A549 (cell line): ENCODE measurements at places on chromosomes 11 and 22.
A peak's percentile ranks its signal among the peaks of the same experiment; 100 is the strongest.

DNA sequence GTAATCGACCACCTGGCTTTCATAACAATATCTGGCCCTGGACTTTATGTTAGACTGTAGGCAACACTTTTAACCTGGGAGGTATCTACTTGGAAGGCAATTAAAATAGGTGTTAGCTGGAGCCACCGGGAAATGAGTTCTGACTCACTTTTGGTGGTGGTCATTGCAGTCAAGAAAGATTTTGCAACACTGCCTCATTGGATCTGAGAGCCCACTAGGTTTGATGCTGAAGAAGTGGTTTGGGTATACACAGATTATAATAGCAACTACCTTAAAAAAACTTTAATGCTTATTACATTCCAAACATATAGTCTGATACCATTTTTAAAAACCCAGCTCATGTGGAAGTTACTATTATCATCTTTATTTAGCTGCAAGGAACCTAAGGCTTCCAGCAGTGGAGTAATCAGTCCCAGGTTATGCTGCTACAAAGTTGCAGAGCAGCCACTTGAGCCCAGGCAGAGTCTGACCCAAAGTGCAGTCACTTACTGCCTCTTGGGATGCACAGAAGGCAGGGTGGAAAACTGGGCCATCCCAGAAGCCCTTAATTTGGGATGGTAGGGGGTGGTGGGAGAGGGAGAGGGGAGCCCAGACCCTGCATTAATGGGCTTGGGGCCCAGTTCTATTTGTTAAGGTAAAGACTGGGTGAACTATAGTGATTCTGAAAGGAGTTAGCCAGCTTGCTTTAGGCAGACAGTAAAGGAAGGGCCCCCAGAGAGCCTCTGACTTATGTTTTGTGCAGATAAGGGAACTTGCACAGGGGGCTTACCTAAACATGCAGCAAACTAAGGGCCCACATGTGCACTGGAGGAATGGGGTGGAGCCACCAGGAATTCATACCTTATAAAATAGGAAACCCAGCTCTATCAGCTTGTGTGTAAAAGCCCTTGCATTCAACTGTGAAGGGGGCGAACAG, 149.4 kb downstream of the SNX19 start:
- DNase-seq, result no peak

GRCh38 chr11:76796511-76797198, 13.5 kb downstream of the TSKU start:
- DNase-seq, result no peak

- no peak for DNase-seq
These were observed 6.6 kb downstream of the KLHL22 start for GRCh38 chr22:20488946-20489345.

DNA sequence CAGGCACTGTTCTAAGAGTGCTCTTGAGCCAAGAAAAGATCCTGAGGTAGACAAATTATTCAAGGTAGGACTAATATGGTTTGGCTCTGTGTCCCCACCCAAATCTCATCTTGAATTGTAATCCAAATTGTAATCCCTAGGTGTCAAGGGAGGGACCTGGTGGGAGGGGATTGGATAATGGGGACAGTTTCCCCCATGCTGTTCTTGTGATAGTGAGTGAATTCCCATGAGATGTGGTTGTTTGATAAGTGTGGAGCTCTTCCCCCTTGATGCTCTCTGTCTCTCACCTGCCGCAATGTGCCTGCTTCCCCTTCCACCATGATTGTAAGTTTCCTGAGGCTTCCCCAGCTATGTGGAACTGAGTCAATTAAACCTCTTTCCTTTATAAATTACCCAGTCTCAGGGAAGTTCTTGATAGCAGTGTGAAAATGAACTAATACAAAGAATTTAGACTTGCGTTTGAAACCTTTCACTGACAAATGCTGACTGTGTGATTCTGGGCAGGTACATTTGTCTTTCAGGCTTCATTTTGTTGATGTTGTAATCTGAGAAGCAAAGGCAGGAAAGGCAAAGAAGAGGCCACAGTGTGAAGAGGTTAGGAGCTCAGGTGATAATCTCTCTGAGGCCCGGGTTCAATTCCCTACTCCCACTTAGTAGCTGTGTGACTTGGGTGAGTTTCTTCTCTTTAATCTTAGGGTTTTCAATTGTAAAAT, 115.8 kb upstream of the PAX6 start:
- DNase-seq, result no peak

DNA sequence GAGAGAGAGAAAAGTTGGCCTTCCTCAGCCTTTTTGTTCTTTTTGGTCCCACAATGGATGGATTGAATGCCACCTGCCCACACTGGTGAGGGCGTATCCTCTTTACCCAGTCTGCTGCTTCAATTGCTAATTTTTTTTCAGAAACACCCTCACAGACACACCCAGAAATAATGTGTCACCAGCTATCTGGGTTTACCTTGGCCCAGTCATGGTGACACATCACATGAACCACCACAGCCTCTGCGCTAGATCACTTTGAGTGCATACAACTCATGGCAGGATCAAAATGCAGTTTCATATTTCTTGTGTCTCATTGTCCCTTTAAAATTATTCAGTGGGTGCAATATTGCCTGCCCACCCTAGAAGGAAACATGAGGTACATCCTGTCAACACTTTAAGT, 63.3 kb downstream of the ADAMTS15 start:
- DNase-seq, result no peak

DNA sequence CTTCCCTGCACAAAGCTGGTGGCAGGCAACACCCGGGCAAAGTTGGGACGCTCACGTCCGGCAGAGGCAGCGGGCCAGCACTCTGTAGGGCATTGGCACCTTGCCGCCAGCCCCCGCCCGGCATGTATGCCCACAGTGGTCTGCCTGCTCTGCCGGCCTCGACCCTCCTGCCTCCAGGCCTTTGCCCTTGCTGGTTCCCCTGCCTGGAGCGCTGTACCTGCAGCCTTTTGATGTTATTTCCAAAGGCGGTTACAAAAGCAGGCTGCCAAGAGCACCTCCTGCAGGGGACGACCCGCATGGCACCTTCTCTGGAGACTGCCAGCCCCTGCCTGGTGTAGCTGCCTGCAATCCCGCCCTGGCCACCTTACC, 56.5 kb upstream of the SHISAL1 start:
- no peak for DNase-seq

- peak; percentile 63 for DNase-seq
These were observed 430 bp downstream of the DDX6 start for GRCh38 chr11:118790357-118791110.

- DNase-seq, result no peak
These were observed 55.0 kb upstream of the CNTN5 start for GRCh38 chr11:98965775-98966174.

DNA sequence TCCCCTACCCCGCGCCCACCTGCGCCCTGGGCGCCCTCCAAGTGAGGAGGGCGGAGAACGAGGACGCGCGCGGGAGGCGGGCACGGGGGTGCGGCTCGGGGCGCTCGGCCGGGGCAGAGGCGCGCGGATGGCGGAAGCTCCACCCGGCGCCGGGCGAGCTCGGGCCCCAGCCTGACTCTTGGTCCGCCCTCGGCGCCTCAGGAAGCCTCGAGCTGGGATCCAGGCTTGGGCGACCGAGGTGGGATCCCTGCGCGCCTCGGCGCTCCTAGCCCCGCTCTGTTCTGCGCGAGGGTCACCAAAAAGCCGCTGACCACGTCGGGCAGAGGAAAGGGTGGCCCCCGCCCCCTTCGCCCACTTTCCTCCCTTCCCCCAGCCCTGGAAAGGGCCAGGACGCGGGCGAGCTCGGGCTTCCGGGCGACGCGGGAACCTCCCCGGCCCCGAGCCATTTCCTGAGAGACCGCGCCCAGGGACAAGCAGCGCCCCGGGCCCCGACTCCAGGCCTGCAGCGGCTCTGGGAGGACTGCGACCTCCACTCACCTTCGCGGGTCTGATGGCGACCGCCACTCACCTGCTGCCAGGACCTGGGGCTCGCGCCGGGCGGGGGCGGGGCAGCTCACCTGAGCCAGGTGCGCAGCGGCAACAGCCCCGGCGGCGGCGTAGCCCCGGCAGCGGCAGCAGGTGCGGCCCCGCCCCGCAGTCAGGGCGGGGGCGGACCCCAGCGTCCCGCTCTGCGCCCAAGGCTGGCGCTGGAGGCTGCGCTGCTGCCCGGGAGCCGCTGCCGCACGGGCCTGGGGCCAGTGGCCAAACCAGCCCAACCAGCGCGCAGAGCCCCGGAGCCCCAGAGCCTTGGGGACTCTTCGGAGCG, 2.2 kb upstream of the SIGIRR start:
- DNase-seq, result no peak

- DNase-seq, result peak; percentile 0
These were observed 1059.6 kb upstream of the RAG2 start for GRCh38 chr11:37657645-37658044.

DNA sequence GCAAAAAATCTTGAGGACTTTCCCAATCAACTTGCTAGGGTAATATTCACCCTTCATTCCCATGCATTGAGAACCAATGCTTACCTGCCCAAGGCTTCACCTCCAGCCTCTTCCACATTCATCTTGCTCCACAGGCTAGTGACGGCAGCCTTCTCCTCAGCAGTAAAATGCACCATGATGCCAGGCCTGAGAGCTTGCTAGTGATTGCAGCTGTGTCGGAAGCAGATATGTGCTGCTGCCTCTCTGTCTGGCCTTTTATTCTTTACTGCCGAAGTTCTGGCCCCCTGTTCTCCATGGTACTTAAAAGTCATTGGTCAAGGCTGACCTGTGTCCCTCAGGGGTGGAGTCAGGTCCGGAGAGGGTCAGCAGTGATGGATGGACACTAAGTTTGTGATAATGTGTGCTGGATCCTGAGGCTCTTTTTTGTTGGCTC, at the start of gene HBE1:
Gene HBE1 (minus strand): TSS at position 231 of the 433 bp plus-strand sequence. CDS start 55 bp downstream, at position 176.
- no peak for DNase-seq

- no peak for DNase-seq
These were observed 8.0 kb downstream of the IFITM10 start for GRCh38 chr11:1742371-1742770.
